ENCODE measurements at places on chromosomes 3 and 15.

GRCh38 chr15:56038707-56039106, 45.3 kb upstream of the NEDD4 start:
- no peak for DNase-seq

GRCh38 chr15:88613074-88613944, 7.8 kb upstream of the AEN start:
- DNase-seq: no peak

- DNase-seq: no peak
These were observed 27.1 kb upstream of the MAP3K13 start for GRCh38 chr3:185335799-185336198.

GRCh38 chr3:198070871-198071270, 110.9 kb downstream of the LMLN start:
- no peak for DNase-seq

DNA sequence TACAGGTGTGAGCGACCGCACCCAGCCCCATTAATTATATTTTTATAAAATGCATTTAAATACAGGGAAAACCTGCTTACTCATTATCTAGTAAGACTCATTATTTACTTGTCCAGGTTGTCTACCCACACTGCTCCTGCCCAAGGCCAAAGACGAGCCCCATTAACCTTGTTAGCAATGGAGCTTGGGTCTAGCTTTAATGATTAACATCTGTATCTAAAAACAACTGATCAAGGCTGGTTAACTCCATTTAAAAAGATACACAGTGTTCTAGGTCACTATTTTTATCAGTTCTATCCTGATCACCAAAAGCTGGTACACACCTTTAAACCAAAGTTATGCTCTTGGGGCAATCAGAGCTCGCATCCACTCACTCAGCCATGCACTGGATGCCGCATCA, 10.4 kb upstream of the NCKIPSD start:
- no peak for DNase-seq

GRCh38 chr3:122576174-122576940, 1.1 kb upstream of the PARP15 start:
- no peak for DNase-seq

DNA sequence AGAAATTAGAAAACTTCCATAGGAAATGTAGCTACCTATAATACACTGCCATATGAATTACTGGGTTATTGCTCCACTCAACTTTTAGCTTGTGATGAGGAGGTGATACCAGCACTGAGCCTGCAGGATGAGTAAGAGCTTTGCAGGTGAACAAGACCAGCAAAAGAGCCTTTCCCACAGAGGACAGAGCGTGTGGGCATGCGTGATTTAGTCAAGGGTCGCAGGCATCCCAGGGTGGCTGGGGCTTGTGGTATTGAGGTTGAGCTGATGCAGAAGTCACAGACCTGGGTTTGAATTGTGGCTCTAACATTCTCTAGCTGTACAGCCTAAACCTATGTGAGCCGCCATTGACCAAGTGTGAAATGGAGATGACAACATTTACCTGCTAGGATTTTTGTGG, 5.6 kb downstream of the NRROS start:
- no peak for DNase-seq

DNA sequence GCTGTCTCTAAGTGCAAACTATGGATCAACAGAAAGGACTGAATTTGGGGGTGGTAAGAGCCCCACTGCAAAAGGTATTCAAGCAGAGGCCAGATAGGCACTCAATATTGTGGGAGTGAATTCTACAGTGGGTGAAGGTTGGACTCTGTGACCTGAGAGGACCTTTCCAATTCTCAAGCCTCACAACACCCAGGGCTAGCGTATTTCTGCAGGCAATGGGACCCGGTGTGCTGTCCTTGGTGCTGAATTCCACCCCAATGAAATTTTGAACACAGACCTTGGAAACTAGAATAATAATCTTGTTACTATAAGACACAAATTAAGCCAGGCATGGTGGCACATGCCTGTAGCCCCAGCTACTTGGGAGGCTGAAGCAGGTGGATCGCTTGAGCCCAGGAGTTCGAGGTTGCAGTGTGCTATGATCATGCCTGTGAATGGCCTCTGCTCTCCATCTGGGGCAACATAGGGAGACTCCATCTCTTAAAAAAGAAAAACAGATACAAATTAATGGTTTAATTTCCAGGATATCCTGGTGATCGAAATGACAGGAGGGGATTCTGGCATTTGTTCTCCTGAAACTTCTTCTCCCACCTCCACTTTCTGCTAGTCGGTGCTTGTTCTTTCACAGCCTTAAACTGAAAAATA, 135.4 kb downstream of the RAB11A start:
- no peak for DNase-seq

All from activated gamma-delta T cell (primary cell).